Retina (tissue), 1 donor: ENCODE measurements at places on chromosomes 5 and 9.
A peak's percentile ranks its signal among the peaks of the same experiment; 100 is the strongest.

DNA sequence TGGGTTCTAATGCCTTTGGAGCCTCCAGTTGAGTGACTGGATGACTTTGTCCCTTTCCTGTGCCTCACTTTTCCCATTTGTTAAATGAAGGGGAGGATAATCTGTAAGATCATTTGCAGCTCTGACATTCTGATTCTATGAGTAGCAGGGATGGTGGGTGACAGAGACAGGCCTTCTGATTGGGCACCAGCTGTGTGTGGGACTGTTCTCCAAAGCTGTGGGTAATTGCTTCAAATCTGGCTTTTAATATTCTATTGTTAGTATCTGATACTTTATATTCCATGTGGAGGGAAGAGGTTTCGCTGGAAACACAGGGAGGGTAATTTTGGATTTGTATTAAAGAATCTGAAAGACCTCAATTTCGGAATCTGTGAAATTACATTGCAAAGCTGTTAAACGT, 102.7 kb downstream of the FBXO38 start:
- no peak for DNase-seq

- DNase-seq: no peak
Measured at GRCh38 chr5:172806897-172807672, 27.0 kb upstream of the ERGIC1 start.

- no peak for DNase-seq
Measured at GRCh38 chr9:7579351-7579750, 220.2 kb downstream of the DMAC1 start.

DNA sequence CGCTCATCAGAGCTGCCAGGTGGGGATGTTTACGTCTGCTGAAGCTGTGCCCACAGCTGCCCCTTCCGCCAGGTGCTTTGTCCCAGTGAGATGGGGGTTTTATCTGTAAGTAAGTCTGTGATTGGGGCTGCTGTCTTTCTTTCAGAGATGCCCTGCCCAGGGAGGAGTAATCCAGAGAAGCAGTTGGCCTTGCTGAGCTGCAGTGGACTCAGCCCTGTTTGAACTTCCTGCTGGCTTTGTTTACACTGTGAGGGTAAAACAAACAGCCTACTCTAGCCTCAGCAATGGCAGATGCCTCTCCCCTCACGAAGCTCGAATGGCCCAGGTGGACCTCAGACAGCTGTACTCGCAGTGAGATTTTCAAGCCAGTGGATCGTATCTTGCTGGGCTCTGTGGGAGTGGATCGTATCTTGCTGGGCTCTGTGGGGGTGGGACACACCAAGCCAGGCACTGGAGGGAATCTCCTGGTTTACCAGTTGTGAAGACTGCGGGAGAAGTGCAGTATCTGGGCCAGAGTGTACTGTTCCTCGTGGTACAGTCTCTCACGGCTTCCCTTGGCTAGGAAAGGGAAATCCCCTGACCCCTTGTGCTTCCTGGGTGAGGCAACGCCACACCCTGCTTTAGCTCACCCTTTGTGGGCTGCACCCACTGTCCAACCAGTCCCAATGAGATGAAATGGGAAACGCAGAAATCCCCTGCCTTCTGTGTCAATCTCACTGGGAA, 530.1 kb upstream of the DMAC1 start:
- DNase-seq: no peak

DNA sequence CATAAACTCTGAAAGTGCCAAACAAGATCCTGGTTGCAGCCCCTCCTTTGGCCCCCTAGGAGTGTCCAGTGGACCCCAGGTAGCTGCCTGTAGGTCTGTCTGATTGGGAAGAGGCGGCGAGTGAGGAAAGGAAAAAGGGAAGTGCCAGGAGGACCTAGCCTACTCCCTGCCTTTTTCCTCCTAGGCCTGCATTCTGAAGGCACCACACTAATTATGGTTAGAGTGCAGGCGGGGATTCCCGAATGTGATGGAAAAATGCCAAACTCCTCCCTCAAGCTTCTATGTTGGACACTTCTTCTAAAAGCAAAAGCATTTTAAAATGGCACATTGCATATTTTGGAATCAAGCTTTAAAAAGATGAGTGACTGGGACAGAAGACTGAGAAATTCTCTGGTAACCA, 83.2 kb upstream of the SMIM15 start:
- DNase-seq: no peak

DNA sequence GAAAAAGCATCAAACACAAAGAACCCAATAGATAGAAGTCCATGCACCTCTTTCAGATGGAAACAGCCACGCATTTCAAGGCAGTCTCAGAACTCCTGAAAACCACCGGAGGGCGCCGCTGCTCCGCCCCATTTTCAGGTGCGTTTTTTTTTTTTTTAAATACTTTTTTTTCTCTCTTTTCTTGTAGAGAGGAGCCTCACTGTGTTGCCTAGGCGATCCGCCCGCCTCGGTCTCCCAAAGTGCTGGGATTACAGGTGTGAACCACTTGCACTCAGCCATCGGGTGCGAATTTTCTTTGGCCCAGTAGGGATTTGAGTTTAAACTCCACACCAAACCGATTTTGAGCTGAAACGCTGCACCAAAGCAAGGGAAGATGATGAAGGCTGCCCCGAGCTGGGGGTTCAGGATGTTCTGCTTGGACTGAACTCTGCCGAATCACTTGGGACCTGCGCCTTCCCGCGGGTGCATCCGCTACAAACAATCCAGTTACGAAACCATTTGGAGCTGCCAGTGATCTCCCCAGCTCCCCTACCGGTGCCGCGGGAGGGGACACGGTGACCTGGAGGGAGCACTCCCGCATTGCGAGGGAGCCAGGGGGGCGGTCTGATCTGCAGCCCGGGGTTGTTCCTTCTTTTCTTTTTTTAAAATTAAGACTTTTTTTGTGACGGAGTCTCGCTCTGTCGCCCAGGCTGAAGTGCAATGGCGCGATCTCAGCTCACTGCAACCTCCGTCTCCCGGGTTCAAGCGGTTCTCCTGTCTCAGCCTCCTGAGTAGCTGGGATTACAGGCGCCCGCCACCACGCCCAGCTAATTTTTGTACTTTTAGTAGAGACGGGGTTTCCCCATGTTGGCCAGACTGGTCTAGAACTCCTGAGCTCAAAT, 1.4 kb downstream of the PTGR1 start:
- peak; percentile 74 for DNase-seq

DNA sequence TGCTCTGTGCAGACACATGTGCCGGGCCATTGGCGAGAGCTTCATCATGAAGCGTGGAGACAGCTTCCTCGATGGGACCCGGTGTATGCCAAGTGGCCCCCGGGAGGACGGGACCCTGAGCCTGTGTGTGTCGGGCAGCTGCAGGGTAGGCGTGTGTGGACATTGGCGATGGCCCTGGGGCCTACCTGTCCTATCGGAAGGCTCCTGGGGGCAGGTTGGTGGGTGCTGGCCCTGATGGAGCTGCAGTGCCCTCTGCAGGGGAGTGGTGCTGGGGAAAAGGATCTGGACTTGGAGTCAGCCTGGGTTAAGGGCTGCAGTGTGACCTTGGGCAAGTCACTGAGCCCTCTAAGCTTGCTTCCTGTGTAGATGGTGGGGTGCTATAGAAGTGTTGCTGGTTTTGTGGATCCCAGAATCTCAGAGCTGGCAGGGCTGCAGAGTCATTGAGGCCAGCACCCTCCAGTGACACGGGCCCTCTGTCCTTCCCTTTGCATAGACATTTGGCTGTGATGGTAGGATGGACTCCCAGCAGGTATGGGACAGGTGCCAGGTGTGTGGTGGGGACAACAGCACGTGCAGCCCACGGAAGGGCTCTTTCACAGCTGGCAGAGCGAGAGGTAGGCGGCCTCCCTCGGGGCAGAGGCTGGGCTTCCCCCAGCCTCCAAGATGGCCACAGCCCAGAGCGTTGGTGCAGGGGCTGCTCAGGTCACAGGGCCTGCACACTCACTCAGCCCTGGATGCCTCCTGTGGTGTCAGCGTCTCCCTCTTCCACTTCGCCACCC, 15.8 kb downstream of the ADAMTS13 start:
- no peak for DNase-seq

GRCh38 chr9:6014670-6015270, 654 bp downstream of the RANBP6 start:
- DNase-seq: no peak

DNA sequence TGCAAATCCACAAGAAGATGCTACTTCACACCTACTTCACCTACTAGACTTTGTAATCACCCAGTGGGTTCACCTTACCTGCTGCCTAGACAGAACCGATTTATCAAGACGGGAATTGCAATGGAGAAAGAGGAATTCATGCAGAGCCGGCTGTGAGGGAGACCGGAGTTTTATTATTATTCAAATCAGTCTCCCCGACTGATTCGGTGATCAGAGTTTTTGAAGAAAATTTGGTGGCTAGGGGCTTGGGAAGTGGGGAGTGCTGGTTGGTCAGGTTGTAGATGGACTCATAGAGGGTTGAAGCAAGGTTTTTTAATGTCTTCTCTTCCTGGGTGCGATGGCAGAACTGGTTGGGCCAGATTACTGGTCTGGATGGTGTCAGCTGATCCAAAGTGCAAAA, 23.4 kb downstream of the SFXN1 start:
- DNase-seq: no peak

GRCh38 chr5:56641635-56642260, 173.6 kb upstream of the MAP3K1 start:
- DNase-seq: no peak

DNA sequence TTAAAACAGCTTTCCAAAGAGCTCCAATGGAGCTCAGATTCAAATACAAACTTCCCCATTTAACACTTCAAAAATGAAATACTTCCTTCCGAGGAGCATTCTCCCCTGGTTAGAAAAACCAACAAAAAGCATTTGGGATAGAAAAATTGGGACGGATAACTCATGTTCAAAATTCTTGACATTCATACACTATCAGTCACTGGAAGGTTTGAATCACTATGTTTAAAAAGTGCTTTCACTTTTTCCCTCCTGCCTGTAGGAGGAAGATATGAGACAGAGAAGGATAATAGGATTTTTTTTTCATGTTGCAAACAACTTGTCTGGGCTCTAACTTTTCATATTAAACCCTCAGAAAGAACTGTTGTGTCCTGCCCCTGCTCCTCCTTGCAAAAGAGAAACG, 412.0 kb downstream of the ACTL7B start:
- DNase-seq: no peak

- no peak for DNase-seq
Measured at GRCh38 chr5:143023411-143024096, 253.4 kb downstream of the ARHGAP26 start.

DNA sequence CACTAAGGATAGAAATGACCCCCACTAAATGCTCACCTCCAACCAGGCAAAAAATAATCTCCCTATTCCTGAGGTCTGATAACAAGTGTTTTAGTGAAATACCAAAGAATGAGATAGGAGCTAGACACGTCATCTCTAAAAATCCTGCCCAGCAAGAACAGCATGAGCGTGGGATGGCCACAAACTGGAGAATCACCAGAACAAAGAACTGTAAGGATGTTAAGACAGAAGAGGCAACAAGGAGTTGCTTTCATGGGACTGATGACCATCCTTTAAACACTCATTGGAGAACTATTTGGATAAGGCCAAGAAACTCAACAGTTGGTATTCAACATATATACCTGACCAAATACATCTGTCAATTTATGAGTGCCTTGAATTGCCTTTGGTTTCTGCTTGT, 113.7 kb downstream of the RASEF start:
- no peak for DNase-seq

GRCh38 chr5:68331192-68332079, 115.9 kb downstream of the PIK3R1 start:
- no peak for DNase-seq

- peak; percentile 27 for DNase-seq
Measured at GRCh38 chr5:1658665-1659064, 134.9 kb upstream of the LPCAT1 start.

- DNase-seq: no peak
Measured at GRCh38 chr9:20692554-20692953, 8.5 kb downstream of the FOCAD start.
